ENCODE measurements at places on chromosomes 16 and 17.

GRCh38 chr16:83762141-83762991 is 45.4 kb upstream of the HSBP1 start:
- no peak for DNase-seq

DNA sequence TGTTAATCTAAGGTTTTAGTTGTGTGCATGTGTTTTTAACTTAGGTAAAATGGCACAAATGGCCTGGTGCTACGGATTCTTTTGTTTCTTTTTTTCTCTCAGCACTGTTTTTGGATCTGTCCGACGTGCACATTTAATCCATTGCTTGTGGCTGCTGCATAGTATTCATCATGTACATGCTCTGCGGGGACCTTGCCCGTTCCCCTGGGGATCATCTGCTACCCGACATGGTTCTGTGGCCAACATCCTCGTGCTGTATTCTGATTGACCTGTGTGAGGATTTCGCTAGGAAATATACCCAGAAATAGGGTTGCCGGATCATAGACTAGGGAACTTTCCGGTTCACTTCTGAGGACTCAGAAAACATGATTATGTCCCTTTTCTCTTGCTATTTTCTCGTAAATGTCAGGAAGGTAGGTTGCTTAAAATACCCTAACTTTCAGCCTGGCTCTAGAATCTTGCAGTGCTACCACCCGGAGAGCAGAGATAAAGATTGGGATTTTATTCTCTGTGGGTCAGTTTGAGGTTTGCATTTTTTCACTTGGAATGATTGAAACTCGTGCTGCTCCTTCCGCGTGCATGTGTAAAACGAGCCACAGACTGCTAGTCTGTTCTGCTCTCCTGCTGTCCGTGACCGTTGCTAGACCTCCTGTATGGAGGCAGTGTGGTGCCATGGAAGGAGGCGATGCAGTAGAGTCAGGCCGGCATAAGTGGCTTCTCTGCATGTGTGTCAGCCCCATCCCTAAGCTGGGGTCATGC is 42.9 kb downstream of the LDHD start:
- no peak for DNase-seq

GRCh38 chr17:47230864-47231263 is 21.7 kb downstream of the MYL4 start:
- no peak for DNase-seq

- DNase-seq = no peak
Measured at GRCh38 chr17:32261417-32261736, 4.3 kb upstream of the RHBDL3 start.

DNA sequence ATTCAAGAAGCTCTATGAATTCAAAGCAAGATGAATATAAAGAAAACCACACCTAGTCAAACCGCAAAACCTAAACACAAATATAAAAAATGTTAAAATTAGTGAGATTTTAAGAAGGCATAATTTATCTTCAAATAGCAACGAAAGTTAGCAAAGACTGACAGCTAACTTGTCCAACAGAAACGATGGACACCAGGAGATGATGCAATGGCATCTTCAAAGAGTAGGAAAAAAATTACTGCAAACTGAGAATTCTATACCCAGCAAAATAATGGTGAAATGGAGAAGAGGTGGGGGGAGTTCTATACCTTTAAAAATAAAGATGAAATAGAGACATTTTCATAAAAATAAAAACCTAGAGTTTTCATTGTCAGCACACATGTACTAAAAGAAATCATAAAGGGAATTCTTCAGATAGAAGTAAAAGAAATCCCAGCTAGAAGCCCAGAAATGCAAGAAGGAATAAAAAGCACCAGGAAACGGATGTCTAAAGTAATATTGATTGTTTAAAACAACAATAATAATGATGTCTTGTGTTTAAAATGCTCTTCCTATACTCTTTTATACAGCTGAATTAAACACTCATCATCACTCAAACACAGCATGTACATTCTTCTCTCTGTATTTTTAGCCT is 24.6 kb upstream of the TANC2 start:
- DNase-seq = no peak

DNA sequence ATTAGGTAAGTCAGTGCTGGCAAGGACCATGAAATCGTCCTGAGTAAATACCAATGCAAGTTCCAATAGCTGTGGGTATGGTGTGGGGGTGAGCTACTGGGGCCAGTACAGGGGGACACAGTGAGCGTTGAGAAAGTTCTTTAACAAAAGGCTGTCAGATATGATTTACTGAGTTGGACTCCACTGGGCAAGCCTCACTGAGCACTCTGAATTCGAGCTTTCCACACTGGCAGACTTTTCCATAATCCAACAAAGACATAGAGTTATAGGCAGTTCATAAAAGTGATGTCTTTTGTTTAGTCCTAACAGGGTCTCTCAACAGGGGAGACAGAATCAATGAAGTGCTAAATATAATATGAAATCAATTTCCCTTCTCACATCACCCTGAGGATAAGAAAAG is 489.0 kb downstream of the KCNJ2 start:
- DNase-seq = no peak

DNA sequence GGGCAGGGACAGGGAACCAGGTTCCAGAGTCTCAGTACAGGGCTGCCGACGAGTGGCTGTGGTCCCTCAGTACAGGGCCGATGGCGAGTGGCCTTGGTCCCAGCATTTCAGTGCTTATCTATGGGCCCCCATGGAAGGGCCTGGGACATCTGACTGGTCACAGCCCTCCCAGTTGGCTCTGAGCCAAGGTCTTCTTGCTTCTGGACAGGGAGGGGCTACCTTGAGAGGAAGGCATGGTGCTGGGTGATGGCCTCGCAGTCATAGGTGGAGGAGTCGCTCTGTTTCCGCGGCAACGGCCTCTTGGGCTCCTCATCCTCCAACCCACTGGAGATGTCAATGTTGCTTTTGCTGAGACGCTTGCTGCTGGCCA is 32.5 kb downstream of the PIMREG start:
- DNase-seq = no peak

DNA sequence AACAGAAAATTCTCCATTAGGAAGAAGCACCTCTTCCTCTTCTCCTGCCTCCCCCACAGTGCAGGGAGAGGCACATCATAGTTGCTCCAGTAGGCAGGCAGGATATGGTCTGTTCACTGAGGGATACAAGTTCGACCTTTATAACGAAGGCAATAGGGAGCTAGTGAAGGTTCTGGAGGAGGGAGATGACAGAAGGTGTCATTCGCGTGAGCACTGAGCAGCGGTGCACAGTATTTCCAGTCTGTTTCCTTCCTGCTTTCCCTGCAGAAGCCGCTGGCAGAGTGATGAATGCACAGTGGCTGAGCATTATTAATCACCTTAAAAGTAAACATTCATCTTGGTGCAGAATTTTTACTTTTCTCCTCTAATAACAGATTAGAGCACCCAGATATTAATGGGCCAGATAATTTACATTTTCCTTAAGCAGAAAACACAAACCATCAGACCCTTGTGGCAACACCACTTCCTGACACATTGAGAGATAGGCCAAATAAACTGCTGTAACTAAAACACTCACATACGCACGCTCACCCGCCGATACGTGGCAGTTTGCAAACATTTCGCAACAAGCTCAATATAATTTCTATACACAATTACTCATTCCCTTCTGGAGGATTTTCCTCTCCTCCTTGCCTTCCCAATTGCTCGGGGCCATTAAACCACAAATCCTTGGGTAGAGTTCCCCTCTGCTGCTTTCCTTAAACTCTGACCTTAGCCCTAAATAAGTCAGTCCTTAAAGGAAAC is 69.5 kb downstream of the AIPL1 start:
- peak; percentile 50 for DNase-seq

GRCh38 chr17:17069849-17070248 is 27.6 kb downstream of the MPRIP start:
- DNase-seq = no peak

- no peak for DNase-seq
Measured at GRCh38 chr17:27466743-27467375, 10.6 kb downstream of the KSR1 start.

- no peak for DNase-seq
Measured at GRCh38 chr17:72411124-72411563, 290.3 kb downstream of the SOX9 start.

DNA sequence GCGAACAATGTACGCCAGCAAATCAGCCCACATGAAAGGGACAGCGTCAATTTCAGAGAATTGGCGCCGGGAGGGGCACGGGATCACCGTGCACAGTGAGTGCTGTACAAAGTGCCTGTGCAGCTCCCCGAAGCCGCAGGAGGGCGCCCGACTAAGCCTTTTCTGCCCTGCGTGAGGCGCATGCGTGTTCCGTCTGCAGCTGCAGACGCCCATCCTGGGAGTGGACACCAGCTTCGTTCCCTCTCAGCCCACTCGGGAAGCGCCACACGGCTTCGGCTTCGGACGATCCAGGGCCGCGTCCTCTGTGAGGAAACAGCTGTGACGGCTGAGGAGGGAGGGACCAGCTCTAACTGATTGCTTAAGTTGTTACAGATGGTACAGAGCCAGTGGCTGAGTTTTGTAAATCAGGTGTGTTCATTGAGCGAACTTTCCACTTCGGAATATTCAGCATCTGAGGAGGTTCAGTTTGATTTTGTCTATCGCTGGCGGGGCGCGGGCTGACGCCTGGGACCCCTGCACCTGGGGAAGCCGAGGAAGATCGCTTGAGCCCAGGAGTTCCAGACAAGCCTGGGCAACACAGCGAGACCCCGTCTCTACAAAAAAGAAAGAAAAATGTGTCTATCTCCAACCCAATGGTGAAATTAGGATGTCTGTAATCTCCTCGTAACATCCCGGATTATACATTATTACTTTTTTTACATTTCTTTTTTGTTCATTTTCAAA is 15.4 kb upstream of the ZNF287 start:
- DNase-seq = peak; percentile 96

DNA sequence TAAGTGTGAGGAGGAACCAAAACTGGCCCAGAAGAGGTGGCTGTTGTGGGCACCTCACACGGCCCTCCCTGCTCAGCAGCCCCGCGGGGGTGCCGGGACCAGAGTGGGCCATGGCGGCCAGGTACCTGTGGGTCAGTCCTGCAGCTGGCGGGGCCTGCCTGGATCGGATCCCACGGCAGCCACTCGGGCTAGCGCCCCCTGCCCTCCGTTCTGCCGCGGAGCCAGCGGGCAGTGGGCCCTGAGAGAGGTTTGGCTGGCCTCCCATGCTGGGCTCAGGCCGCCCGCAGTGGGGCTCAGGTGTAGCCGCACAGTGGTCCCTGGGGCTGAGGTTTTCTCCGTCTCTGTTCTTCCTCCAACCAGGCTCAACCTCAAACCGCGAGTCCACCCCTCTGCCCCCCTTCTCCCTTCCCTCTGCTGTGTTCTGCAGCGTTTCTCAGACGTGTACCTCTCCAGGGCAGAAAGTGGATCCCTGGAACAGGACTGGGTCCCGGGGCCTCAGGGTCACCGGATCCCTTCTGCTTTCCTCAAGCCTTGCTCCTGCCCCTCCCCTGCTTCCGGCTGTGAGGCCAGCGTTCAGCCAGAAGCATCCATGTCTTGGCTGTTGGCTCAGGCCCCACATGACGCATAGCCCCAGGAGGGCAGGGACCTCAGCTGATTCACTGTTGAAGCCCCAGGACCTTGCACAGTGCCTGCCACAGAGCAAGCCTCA is 28.6 kb upstream of the ITGA3 start:
- DNase-seq = peak; percentile 88

GRCh38 chr16:14121142-14121541 is 50.0 kb downstream of the MRTFB start:
- no peak for DNase-seq

- no peak for DNase-seq
Measured at GRCh38 chr16:3580251-3580651, 3.0 kb upstream of the NLRC3 start.

- DNase-seq = peak; percentile 71
Measured at GRCh38 chr17:60134396-60135150, 15.2 kb upstream of the CA4 start.

DNA sequence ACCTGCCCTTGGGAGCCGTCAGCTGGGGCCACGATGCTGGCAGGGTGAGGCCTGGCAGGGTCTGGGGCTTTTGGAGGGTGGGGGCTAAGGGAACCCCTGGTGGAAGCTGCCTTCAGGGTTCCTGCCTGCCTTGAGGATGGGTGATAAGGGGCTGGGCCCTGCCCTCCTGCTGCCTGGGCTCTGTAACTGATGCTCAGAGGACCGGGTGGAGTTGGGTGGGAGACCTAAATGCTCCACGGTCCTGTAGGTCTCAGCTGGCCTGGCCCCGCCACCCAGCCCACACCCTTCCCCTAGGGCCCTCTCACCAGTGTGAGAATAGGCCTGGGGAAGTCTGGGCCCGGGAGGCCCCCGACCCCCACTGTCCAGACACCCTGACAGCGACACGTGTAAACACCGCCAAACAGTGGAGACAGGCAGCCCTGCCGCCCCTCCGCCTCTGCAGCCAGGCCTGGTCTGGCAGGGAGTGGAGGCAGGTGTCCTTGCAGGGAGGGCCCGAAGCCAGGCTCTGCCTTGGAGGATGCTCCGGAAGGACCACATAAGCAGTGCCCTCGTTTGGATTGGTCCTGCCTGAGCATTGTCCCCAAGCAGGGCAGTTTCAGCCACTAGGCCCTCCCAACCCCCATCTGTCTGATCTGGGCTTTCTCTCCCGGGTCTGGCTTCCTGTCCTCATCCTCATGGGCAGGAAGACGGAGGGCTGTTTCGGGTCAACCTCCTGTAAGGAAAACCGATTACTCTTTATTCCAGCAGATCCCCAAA is 6.5 kb upstream of the BAHCC1 start:
- DNase-seq = no peak

- DNase-seq = no peak
Measured at GRCh38 chr17:8062807-8063483, 24.1 kb downstream of the ALOX15B start.

DNA sequence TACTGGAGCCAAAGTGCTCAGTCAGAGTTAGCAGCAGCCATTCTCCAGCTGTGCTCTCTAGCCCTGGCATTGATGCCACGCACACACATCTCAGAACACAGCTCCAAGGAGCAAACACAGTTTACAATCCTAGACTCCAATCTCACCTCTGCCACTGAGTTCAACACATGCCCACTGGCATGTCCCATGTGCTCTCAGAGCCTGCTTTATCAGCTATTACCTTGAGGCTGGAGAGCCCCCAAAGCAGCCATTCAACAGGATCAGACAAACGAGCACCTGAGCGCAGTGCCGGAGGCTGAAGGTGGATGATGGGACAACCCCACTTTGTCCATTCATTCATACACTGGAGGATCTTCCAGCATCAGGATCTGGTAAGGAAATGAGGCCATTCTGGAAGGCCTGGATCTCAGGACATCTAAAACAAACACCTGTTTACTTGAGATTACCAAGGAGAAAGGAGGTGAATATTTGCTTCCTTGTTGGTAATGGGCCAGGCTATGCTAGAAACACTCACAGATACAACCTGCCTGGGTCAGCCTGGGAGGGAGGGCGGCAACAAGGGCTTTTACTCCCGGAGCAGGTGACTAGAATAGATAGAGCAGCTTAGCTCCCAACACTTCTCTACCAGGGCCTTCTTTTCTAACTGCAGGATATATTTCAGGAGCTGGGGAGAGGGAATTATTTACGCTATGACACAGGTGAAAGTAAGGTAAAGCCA is 25.4 kb downstream of the RANBP10 start:
- DNase-seq = no peak

- DNase-seq = no peak
Measured at GRCh38 chr17:63290784-63291183, 155.3 kb downstream of the CYB561 start.

GRCh38 chr16:57462209-57462977 is at the start of gene POLR2C:
TSS of gene POLR2C (plus strand) at chr16:57462679. CDS start at chr16:57462725, 46 bp downstream.
- peak; percentile 94 for DNase-seq

- DNase-seq = peak; percentile 41
Measured at GRCh38 chr17:28370035-28370743, at the start of gene VTN. TSS of gene VTN (minus strand) at chr17:28370307. CDS start at chr17:28370203, 104 bp downstream.

All from adipocyte (in vitro differentiated cells).